ENCODE measurements at places on chromosomes 12 and 14.
A peak's percentile ranks its signal among the peaks of the same experiment; 100 is the strongest.

DNA sequence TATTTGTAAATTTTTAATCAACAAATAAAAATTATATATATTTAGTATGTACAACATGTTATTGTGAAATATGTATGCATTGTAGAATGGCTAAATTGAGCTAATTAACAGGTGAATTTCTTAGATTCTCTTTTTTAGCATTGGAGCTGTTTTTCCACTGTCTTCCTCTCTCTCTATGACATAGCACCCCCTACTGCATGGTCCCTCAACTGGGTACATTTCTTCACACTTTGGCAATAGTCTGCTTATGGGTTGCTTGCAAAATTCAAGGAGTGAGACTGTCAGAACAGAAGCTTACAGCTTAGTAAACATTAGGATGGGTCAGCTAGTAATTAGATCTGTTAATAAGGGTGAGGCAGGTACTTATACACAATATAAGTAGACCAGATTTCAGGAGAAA lies 658.5 kb upstream of the MGAT4C start:
- DNase-seq, result no peak

GRCh38 chr14:50045039-50045711 lies 71.2 kb downstream of the VCPKMT start:
- DNase-seq, result peak; percentile 90

DNA sequence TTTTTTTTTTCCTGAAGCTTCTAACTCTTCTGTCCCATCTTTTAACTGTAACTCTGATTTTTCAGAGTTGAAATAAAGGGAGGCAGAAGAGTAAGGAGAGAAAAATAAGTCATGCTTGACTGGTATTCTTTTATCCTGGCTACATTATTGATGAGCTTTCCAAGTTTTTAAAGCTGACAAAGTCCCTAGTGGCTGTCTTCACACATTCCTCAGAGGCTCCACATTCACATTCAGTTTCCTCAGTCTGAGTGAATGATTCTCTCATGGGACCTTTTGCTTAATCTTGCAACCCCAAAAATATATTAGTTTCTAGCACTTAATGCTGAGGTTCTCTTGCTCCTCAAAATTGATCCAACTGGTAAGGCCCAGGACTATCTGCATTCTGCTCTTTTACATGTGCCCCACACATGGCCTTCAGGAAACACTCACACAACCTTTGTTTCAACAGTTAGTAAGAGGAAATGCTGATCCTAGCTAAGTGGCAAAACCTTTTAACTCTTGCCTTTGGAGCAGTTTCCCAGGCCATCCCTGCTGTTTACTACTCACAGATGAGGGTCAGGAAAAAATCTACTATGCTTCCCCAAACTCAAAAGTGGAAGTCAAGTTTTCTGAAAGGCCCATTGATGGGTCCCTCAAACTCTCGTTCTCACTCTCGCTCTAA lies 61.7 kb upstream of the SLC6A15 start:
- DNase-seq, result no peak

- no peak for DNase-seq
Measured at GRCh38 chr14:51942971-51943370, 46.4 kb upstream of the RTRAF start.

DNA sequence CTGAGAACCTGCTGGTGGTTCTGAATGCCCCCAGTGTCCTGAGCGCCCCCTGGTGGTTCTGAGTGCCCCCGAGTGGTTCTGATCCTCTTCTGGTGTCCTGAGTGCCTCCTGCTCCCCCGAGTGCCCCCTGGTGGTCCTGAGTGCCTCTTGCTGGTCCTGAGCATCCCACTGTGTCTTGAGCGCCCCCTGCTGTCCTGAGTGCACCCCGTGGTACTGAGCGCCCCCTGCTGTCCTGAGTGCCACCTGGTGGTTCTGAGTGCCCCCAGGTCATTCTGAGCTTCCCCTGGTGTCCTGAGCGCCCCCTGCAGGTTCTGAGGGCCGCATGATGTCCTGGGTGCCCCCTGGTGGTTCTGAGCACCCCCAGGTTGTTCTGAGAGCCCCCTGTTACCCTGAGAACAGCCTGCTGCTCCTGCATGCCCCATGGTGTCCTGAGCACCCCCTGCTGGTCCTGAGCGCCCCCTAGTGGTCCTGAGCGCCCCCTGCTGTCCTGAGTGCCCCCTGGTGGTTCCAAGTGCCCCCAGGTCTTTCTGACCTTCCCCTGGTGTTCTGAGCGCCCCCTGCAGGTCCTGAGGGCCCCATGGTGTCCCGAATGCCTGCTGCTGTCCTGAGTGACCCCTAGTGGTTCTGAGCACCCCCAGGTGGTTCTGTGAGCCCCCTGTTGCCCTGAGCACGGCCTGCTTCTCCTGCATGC lies 1165.4 kb downstream of the TMEM121 start:
- no peak for DNase-seq

- DNase-seq, result no peak
Measured at GRCh38 chr12:25322351-25322750, 71.6 kb upstream of the KRAS start.

- peak; percentile 76 for DNase-seq
Measured at GRCh38 chr14:34843011-34843554, 32.1 kb downstream of the BAZ1A start.

DNA sequence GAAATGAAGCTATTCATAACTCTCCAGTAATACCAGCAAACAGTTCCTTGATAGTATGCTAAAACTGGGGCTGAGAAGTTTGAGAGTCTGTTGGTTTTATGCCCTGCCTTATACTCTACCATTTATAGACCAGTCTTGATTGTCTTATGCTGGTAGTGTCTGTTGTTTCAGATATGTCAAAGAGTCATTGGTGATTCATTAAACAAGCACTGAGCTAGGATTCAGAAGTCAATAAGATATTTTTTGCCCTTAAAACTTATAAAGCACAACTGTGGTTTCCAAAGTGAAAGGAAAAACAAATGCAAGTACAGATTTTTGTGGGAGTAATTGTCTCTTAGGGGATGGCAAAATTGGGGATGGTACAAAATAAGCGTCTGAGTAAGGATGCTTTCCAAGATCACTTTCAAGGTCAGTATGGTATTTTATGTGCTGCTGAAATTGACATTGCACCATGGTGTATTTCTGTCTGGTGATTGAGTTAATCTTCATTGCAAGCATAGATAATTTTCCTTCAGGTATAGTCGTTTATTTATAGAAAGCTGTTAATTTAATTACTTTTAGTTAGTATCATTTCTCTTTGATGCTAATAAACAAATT lies 289.5 kb upstream of the E2F7 start:
- DNase-seq, result no peak

DNA sequence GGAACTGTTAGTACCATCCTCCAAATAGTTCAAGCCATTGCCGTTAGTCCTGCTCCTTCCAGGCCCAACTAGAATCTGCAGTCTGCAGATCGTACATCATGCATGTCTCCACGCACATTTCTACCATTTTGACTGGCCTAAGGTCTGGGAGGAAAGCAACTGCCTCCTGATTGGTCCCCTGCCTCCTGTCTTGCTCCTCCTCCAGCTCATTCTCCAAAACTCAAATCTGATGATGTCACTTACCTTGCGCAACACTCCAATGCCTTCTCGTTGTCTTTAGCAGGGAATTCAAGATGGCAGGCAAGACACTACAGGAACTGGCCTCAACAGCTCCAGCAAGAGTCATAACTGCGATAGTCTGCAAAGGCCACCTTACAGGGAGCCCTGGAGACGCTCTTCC lies 9.7 kb upstream of the HCAR1 start:
- DNase-seq, result no peak

GRCh38 chr12:104957719-104958000 lies 430 bp downstream of the SLC41A2 start:
- DNase-seq, result peak; percentile 12

GRCh38 chr14:73277376-73277775 lies 40.1 kb downstream of the PAPLN start:
- DNase-seq, result no peak

DNA sequence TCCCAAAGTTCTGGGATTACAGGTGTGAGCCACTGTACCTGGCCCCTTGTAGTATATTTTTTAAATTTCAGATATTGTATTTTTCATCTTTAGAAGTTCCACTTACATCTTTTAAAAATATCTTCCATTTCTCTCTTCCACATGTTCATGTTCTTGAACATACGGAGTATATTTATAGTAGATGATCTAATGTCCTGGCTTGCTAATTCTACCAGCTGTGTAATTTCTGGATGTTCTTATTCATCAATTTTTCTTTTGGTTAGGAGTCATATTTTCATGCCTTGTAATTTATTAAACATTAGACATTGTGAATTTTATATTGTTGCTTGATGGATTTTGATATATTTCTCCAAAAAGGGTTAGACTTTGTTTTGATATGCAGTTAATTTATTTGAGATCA lies 30.8 kb downstream of the NTN4 start:
- DNase-seq, result no peak

DNA sequence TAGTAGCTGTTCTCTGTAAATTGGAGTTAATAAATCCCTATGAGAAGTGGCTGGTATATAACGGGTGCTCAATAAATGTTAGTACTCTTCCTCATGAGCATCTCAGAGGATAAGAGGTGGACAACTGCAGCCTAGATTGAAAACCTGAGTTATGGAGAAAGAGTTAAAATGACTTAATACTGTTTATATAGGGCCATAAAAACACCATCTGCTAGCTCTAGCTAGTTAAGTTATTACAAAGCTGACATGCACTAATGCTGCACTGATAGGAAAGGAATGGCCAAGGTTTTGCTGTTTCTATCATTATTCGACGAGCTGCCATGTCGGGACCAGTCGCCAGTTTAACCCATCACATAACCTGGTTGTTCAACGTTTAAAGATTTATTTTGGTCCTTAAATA lies 72.0 kb upstream of the SEL1L start:
- no peak for DNase-seq
